ENCODE measurements at places on chromosomes 1 and 21. TPM values are rescaled to one million over a fixed set of nuclear protein-coding genes. Genes with fewer than 3 reads are reported as not detected.

DNA sequence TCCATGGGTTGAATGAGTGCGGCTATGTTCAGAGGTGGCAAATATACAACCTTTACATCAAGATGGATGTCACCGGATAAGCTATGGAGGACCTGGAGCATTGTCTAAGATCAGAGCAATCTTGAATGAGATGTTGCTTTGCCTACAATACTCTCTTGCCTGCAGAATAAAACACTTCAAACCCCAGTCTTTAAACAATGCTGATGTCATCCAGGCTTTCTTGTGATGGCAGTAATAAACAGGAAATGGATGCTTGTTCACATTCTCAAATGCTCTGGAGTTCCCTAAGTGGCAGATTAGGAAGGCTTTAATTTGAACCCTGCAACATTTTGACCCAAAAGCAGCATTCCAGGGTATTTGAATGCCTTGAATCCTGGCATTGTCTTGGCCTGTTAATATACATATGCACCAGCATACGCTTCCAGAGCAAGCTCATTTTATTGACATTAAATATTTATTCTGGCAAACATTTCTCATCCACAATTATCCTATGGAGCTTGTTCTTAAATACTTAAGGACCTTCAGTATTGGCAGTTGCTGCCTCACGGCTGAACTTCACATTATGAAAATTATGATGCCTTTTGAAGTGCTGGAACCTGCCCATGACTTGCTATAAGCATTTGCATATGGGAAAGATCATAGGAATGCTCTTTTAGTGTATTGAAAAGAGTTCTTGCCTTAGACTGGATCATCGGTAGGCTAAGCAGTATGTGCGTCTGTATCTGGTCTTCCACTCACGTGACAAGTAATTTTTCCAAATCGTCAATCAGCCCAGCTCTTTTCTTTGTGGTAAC is 422.7 kb downstream of the SIPA1L2 start:
- H3K4me3 ChIP-seq = no peak overlapping the region
- no peaks in the 10 kb centered on the region for H3K4me1 ChIP-seq
- no peak for DNase-seq
- H3K36me3 ChIP-seq = no peaks in the 10 kb centered on the region
- no peak overlapping the region for H3K27ac ChIP-seq

DNA sequence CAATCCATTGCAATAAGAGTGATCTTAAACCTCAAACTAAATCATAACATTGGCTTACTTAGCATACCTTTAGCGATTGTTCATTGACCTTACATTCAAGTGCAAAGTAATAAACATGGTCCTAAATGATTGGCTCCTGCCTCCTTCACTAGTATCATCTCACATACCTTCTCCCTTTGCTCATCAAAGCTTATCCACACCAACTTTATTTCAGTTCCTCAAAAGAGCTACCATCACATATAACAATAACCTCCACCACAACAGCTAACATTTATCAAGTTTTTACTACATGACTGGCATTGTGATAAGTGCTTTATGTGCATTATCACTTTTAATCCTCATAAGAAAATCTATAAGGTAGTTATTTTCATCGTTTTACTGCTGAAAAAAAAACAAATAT is 198.8 kb downstream of the COL24A1 start:
- H3K4me1 ChIP-seq = no peaks in the 10 kb centered on the region
- no peak overlapping the region for H3K4me3 ChIP-seq
- no peak for DNase-seq
- no peaks in the 10 kb centered on the region for H3K36me3 ChIP-seq

GRCh38 chr1:235113183-235113917 is 15.3 kb downstream of the TOMM20 start:
- no peaks in the 10 kb centered on the region for H3K27me3 ChIP-seq
- no peak for DNase-seq
- no peaks in the 10 kb centered on the region for H3K4me1 ChIP-seq
- no peaks in the 10 kb centered on the region for H3K36me3 ChIP-seq

- no peak overlapping the region for H3K4me3 ChIP-seq
- no peak for DNase-seq
- H3K4me1 ChIP-seq = peaks cover 4% of the 10 kb centered on the region
- H3K27me3 ChIP-seq = no peaks in the 10 kb centered on the region
- no peaks in the 10 kb centered on the region for H3K36me3 ChIP-seq
These were observed 36.5 kb upstream of the RIPK4 start for GRCh38 chr21:41803316-41803715.

DNA sequence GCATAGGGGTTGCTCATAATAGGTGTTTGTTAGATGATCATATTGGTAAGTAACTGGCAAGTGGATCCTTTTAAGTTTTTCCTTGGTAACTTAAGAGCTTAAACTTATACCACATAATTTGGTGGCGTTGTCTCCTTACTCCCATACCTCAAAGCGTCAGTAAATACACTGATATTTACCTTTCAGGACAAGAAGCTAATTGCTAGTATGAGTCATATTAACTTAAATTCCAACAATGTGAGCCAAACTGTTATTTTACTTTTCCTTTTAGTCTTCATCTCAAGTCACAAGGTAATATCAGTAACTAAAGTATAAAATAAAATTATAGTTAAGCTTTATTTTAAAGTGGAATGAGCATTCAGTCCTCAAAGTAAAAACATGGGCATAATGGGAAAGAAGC is 9.0 kb upstream of the SH3GLB1 start:
- no peaks in the 10 kb centered on the region for H3K27me3 ChIP-seq
- no peaks in the 10 kb centered on the region for H3K4me1 ChIP-seq
- no peaks in the 10 kb centered on the region for H3K36me3 ChIP-seq
- H3K4me3 ChIP-seq = no peak overlapping the region
- H3K27ac ChIP-seq = no peak overlapping the region
- no peak for DNase-seq

The EXOC8 gene
- 15.5 TPM for total RNA-seq

DNA sequence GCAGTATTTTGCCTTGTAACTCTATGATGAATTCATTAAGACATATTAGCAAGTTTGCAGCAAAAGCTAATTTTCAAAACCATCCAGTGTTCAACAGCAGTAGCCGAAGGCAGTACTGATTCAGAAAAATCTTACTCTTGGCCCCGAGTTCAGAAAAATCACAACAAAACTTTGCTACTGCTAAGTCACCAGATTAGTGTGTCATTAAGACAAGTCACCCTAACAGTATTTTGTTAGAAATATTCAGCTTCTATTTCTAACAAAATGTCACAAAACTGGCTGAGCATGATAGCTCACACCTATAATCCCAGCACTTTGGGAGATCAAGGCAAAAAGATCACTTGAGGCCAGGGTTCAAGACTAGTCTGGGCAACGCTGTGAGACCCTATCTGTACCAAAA is 8.2 kb downstream of the GTF2B start:
- H3K27me3 ChIP-seq = no peaks in the 10 kb centered on the region
- no peaks in the 10 kb centered on the region for H3K4me1 ChIP-seq
- no peak overlapping the region for H3K27ac ChIP-seq

- no peak overlapping the region for H3K4me3 ChIP-seq
- H3K27ac ChIP-seq = no peak overlapping the region
- no peak for DNase-seq
- H3K27me3 ChIP-seq = no peaks in the 10 kb centered on the region
- no peaks in the 10 kb centered on the region for H3K36me3 ChIP-seq
These were observed 83.3 kb downstream of the CYYR1 start for GRCh38 chr21:26489781-26490180.

Data from ovary (tissue), 10 donors.